ENCODE measurements at places on chromosomes 12 and 14.

- DNase-seq = no peak
Measured at GRCh38 chr12:97093187-97093683, 186.2 kb downstream of the NEDD1 start.

- DNase-seq = no peak
Measured at GRCh38 chr14:101540481-101541462, 20.5 kb upstream of the DIO3 start.

- no peak for DNase-seq
Measured at GRCh38 chr12:57614178-57614947, 3.1 kb downstream of the ARHGEF25 start.

DNA sequence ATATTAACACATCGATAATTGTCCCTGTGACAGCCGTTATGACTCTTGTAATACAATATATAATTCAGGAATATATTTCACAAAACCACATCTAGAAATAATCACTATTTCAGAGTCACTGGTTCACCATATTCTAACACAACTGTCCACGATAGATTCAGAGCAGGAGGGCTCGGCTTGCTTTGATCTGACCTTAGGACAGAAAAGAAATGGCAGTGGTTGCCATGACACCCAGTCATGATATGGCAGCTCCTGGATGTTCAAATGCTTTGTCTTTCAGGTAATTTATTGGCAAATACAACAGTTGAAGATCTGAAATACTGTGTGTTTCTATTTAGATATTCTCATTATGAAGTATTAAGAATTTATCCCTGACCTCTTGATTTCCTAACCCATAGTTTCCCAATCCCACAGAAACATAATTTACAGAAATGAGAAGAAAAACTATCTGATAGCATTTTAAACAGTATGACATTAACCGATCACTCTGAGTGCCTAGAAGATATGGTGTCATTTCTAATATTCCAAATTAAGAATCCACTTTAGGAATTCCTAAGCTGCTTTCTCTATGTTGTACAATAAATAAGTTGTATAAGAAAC is 116.4 kb downstream of the EPS8 start:
- no peak for DNase-seq

DNA sequence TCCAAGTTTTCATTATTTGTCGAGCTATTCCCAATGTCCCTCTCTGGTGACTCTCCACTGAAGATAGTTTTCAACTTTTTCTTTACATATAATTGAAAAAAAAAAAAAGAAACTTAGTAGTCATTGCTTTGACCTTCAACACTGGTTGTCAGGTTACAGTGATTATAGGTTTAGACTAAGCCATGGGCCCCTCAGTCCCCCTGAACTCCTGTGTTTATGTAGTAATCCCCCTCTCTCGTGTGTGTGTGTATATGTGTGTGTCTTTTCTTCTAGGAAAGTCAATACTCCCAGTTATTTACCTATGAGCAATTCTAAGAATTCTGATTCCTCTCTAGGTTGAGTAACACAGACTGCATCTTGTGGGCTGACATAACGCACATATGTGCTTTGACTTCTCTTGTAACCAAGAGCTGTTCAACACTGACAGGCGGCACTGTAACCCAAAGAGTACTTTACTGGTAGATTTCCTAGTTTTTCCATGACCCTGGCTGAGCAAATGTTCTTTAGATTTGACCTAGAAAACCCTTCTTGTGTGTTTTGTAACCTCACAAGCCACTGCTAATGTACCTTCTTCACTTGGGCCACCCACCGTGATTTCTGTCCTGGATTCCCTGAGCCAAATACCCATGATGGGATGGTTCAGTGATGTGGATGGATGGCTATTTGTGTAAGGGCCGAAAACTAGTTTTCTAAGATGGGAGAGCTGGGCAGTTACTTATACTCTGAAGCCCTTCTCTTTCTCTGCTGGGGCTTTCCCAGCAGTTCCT is 15.0 kb upstream of the MANSC4 start:
- no peak for DNase-seq

DNA sequence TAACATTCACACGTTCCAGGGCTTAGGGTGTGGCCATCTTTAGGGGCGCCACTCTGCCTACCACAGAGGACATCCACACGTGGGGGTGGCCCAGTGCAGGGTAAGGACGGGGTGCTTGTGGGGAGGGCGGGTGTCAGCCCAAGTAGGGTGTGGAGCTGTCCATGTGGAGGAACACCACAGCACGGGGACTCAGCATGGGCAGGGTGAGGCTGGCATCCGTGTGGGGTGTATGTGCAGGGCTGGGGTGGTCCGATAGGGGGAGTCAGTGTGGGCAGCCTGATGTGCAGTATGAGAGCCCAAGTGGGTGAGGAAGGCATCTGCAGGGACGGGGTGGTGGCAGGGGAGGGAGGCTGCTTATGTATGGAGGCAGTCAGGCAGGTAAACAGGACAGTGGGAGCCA is 17.7 kb downstream of the PSMC1 start:
- no peak for DNase-seq

DNA sequence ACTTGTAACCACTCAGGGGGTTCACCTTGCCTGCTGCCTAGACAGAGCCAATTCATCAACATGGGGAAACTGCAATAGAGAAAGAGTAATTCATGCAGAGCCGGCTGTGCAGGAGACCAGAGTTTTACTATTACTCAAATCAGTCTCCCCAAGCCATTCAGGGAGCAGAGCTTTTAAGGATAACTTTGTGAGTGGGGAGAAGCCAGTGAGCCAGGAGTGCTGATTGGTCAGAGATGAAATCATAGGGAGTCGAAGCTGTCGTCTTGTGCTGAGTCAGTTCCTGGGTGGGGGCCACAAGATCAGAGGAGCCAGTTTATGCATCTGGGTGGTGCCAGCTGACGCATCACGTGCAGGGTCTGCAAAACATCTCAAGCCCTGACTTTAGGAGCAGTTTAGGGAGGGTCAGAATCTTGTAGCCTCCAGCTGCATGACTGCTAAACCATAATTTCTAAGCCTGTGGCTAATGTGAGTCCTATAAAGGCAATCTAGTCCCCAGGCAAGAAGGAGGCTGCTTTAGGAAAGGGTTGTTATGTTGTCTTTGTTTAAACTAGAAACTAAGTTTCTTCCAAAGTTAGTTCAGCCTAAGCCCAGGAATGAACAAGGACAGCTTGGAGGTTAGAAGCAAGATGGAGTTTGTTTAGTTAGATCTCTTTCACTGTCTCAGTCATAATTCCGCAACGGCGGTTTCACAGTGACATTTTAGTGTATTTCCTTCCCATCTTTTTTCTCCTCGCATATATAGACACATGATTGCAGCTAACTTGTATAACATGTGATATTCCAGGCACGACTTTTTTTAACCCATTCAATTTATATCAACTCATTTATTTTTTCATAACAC is 68.9 kb upstream of the NCOR2 start:
- DNase-seq = no peak

- DNase-seq = no peak
Measured at GRCh38 chr14:47676315-47676617, 861 bp upstream of the MDGA2 start.

DNA sequence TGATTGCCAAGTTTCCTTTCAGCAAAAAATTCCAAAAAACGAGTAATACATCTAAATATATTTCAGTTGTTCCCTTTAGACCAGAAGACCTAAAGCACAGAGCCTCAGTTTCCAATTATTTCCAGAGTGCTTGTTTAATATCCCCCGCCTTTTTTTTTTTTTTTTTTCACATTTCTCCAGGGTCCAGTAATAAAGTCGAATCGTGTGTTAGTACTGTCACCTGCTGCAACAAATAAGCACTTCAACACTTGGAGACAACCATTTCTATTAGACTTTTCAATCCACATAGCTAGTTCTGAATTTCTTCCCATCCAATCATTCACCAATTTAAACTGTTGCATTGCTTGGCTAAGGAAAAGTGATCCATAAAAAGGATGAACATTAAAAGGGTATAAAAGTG is 13.6 kb downstream of the PDE6H start:
- DNase-seq = no peak

DNA sequence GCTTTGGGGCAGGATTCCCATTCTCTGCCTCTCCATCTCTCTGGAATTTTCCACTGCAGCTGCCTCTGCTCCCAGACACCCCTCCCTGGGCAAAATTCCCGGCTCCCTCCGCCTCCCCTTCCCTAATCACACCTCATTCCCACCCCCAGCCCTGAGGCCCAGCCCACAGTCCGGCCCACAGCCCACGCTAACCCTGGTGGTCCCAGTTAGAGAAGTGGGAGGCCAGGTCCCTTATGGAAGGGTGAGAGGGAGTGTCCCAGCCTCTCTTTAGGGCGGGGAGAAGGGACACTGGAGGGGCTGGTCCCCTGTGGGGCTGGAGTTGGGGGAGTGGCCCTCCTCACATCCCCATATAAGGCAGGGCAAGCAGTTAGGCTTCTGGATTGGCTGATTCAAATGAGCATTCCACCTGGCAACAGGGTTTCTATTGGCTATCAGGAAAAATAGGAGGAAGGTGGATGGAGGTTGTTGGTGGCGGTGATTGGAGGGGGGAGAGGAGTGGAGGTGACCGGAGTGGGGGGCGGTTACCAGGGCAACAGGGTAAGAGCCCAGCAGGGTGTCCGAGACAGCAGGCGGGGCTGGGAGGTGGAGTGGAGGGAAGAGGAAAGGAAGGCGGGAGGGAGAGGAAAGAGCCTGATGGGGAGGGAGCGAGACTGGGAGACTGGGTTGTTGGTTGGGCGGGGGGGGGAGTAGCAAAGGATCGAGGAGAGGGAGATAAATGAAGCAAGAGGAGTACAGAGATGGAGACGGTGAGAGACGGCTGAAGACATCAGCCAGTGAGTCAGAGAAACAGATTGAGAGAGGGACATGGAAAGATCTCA is 1.9 kb upstream of the PTMS start:
- DNase-seq = peak; percentile 38

DNA sequence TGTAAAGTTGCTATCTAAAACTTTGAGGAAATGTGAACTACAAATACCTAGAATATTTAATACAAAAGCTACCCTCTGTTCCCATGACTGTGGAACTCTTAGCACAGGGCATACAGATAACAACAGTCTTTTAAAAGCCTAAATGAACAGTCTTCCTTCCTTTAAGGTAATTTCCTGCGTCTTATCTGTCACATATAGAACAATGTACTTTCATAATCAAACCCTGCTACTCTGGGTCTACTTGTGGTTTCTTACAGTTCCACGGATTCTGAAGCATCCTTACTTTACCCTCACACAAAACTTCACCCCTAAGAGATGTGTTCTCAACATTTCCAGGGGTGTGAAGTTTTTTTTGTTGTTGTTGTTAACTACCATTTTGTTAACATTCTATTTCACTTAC is 5.1 kb downstream of the PKP2 start:
- no peak for DNase-seq

DNA sequence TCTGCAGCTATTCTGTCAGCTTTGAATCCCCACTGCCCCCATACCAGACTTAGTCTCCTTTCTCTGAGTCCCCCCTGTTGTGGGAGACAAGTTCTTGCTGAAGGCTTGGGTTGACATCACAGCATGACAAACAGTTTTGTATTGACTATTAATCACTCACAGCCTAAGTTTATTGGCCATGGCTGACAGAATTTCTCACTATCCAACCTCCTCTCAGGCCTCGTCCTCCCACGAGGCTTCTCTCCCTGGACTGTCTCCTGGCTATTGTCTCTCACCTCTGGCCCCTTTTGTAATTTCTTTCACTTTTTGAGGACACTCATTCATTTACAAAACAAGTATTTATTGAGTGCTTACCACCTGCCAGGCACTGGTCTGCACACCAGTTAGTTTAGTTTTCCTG is 35.2 kb upstream of the DCD start:
- no peak for DNase-seq

DNA sequence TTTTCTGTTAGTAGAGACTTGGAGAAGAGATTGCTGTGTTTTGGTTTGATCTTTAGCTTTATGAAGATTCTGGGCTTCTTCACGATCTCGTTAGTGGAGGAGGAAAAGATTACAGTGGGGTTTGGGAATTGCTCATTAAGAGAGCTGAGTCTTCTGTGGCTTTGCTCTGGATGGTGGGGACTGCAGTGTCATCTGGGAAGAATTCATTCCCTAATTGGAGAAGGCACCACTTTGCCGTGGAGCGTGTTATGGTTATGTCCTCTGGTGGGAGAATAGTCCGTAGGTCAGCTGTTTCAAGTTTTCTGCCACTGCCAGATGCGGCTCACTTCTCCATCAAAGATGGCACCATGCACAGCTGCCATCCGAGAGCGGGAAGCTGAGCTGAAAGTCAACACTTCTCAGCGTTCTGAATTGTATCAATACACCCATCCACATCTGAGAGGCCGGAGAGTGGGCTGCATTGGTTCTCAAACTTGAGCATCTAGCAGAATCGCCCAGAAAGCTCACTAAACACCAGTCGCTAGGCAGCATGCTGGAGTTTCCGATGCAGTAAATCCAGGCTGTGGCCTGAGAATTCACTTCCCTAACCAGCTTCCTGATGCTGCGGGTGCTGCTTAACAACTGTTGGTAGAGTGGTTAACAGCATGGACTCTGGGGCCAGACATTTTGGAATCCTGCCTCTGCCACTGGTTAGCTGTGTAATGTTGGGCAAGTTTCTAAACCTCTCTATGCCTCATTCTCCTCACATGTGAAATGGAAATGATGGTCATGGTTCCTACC is 117.8 kb downstream of the PLXNC1 start:
- DNase-seq = no peak

DNA sequence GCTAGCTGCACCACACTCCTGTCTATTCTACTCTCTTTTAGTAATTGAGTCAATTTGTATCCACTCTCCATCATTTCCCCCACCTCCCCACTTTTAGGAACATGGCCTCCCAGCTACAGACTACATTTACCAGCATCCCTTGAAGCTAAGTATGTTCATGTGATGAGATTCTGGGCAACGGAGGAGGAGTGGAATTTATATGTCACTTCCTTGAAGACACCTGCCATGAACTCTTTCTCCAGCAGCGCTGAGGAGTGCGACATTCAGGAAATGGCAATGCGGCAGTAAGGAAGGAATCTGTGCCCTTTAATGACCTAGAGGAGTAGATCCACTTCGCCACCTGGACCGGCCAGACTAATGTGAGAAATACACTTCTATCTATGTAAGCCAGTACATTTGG is 243.7 kb upstream of the DIO2 start:
- DNase-seq = no peak

DNA sequence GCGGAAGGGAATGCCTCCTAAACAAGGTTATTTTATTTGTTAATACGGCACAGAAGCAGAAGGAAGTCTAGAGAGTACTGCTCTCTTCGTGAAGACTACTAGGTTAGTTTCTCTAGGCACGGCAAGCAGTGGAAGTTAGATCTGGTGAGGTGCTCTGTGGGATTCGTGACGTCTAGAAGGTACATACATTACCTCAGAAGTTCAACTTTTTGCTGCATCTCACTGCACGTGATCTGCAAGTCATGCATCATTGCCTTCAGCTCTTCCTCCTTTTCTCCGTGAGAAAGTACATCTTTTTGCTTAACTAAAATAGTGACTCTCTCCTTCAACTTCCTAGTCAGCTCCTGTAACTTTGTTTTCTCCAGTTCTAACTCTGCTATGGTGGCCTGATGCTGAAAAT is 74.7 kb downstream of the NIN start:
- no peak for DNase-seq

Measured in stimulated activated naive CD4-positive, alpha-beta T cell (primary cell).